Mesothelial cell of epicardium (in vitro differentiated cells): ENCODE measurements at places on chromosomes 2 and 18. TPM values are rescaled to one million over a fixed set of nuclear protein-coding genes. Genes with fewer than 3 reads are reported as not detected.

GRCh38 chr2:40037303-40037702, 258.2 kb upstream of the THUMPD2 start:
- no peak for DNase-seq

PRSS56 gene
- total RNA-seq = 0.09 TPM in 1 of 3 replicates, not detected in the others

DNA sequence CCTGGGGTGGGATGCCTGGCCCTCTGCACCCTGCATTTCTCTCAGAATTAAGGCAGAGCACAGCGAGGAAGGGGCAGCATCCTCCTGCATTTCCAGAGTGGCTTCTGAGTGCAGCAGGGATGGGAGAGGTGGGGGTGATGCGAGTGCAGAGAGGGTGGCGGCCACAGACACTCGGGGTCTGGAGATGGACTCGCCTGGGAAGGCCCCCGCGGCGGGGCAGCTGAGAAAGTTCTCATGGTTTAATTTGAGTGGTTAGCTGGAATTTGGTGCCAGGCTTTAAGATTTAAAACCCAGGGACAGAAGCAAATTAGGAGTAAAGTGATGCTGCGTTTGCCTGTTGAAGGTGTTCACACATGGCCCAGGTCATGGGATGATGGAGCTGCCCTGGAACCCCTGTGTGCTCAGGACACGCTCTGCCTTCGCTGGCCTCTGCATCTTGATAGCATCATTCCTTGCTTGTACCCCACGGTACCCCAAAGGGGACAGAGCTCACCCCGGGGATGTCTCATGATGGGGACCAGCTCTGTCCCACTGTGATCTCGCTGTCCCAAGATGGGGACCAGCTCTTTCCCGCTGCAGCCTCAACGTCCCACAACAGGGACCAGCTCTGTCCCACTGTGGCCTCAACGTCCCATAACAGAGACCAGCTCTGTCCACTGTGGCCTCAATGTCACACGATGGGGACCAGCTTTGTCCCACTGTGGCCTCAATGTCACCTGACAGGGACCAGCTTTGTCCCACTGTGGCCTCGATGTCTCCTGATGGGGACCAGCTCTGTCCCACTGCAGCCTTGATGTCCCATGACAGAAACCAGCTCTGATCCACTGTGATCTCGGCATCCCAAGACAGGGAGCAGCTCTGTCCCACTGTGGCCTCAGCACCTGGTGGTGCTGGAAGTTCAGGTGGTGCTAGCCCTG, 27.5 kb downstream of the TMEM18 start:
- DNase-seq = no peak

DNA sequence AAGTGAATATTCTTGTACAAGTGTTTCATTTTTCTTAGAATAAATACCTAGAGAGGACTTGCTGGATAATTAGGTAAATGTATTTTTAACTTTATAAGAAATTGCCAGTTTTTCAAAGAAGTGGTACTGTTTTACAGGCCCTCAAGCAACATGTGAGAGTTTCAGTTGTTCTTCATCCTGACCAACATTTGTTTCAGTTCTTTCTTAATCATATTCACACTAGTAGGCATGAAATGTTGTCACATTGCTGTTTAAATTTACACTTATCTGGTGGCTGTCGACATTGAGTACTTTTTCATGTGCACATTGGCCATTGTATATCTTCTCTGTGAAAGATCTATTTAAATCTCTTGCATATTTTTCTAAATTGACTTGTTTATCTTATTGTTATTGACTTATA, 178.1 kb downstream of the ACOXL start:
- DNase-seq = no peak

DNA sequence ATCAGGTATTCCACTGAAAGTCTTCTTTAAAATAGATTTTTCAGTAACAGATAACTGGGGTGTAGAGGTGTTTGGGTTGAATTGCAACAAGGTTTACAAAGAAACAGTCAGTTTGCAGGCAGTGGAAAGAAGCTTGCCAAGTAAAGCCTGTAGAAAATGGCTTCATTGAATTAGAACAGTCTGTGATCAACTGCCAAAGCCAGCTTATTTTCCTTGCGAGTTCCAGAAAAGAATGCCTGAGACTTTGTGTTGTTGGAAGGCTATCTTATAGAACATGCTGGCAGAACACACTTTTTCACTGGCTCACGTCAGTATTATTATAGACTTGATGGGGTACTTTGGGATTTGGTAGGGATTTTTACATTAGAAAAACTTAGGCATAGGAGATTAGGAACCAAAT, 601.0 kb downstream of the XIRP2 start:
- no peak for DNase-seq

SFTPB gene
- not detected in 3 replicates for total RNA-seq

GRCh38 chr2:181786371-181787228, 104.9 kb upstream of the ITPRID2 start:
- no peak for DNase-seq

DNA sequence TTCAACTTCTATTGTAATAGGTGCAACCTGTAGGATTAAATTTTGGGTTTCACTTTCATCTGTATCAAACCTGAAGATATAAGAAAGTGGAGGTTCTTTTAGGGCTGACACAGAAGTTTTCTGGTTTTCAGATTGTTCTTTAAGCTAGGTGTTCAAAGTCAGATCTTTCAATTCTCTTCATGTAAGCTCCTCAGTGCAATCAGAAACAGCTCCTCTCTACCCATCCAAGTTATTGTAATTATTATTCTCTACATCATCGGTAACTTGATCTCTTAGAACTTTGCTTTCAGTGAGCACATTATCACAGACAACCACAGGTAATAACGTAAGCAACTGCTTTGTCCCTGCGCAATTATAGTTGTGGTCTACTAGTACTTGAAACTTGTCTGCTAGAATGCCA, 179.4 kb downstream of the MYCN start:
- no peak for DNase-seq

DNA sequence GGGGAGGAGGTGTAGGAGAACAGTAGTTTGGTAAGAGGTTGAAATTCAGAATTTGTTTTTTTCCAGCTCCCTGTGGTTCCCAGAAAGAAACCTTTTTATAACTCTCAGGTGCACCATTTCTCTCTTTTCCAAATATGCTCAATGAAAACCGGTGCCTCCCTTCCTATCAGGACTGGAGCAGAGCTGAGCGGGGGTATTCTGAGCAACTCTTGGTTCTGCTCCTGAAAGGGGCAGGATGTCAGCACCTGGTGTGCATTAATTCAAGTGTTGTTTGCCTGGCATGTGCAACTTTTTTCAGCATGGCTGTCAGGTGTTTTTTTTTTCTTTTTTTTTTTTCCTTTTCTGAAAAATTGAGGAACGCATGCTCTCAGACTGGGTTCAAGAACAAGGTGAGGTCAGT, 74.1 kb downstream of the MAPK4 start:
- DNase-seq = no peak

DNA sequence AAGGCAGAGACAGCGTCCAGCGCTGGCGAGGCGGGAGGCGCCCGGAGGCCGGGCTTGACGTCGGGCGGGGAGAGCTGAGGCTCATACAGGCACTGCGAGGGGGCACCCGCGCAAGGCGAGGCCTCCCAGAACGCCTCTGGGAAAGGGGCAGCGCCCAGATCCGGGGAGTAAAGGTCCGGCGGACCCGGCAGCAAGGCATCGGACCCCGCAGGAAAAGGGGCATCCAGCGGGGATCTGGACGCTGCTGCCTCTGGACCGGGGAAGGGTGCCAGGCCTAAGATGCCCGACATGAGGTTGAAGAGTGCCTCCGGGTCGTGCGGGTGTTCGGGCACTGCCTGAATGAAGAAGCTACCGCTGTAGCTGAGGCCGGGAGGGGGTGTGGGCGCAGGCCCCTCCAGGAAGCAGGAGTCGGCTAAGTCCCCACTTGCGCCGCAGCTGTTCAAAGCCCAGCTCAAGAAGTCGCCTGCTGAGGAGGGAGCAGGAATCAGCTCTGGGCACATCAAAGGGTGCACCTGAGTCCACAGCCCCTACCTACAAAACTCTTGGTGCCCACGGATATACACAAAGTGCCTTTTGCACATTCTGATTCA, 937 bp downstream of the EGR4 start:
- DNase-seq = no peak

GRCh38 chr2:23691106-23691470, 235.8 kb downstream of the ATAD2B start:
- no peak for DNase-seq

MEP1B gene
- 0.18 TPM in 1 of 3 replicates, not detected in the others for total RNA-seq

DNA sequence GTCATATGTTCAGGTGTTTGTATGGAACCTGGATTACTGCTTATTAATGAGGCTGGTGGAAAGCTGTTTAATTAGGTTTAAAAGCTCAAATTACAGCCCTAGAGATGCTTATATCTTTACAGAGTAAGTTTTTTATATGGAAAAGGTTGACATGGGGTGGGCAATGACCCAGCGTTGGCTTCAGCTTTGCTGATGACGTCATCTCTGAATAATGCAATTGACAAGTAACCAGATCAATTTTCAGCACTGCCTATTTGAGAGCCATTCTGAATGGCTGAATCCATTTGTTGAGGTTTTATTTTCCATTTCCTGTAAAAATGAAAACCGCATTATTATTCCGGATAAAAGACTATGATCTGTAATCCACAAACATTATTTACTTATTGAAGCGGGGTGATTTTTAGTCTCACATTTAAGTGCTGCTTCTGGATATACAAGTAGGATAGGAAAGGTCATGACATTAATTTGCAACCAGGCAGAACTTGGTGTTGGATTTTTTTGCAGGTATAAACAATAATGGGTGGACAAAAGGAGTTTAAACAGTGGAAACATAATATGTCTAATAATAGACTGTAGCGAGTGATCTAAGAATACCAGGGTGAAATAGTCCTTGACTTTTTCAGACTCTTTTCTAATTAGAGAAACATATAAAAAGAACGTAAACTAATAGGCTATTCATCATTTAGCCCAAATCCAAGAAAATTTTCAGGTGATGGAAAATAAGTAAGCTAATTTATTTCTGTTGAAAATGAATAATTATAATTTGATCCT, 2.7 kb downstream of the PPP1R1C start:
- no peak for DNase-seq

KCNIP3 gene
- 8.3 to 9.2 TPM (median 8.3 TPM) in 3 replicates for total RNA-seq

- DNase-seq = no peak
Measured at GRCh38 chr2:44543773-44544725, 182.3 kb downstream of the CAMKMT start.

RAB31 gene
- total RNA-seq = 20.0 to 21.8 TPM (median 21.8 TPM) in 3 replicates

ERFE gene
- total RNA-seq = 0.50 to 0.85 TPM (median 0.66 TPM) in 3 replicates

GRCh38 chr18:29616867-29617266, 1425.7 kb downstream of the DSC3 start:
- no peak for DNase-seq

DNA sequence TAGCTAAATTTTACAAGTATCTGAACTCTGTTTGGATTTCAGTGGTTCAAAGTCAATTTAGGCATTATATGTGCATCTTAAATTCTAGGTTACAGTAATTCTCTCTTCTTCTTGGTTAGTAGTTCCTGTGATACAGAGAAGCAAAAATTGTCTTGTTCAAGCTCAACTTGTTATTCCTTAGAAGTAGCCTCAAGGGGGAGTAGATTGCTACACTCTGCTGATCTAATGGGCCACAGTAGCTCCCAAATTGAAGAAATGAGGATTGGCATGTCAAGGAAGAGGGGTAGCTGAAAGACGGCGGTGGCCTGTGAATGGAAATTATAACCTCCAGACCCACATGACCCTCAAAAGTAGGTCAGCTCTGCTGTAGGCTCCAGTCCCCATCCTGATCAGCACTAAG, 334.7 kb downstream of the HRH4 start:
- no peak for DNase-seq

DNA sequence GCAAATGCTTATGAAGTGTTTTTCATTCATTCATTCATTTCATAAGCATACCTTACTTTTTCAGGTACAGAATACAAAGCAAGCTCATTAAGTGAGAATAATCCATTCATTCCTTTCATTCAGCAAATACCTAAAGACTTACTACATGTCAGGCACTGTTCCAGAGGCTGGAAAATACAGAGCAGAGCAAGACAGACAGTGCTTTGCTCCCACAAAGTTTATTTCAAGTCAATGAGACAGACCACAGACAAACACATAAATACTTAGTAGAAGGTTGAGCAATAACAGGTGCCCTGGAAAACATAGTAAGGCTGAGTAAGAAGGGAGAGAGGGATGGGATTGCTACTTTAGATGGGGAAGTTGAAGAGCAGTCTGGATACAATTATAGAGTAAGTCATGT, 309.8 kb downstream of the C1D start:
- no peak for DNase-seq

ALKAL2 gene
- 0.50 to 1.4 TPM (median 1.1 TPM) in 3 replicates for total RNA-seq

DNA sequence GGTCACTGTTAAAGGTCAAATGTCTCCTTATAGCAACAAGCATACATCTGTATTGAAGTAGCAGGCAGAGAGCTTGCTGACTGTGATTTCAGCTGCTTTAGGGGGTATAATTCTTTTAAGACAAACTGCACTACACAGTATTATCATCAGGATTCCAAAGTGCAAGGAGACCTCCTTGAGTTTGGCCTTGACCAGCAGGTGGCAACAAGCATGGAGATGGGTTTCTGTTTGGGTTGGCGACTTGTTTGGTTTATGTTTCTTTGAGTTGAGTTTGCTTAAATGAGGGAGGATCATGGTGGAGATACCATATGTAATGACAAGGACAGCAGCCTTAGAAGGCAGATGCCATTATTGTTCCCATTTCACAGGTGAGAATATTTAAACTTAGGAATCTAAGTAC, 681.0 kb upstream of the ID2 start:
- no peak for DNase-seq

DCAF17 gene
- 21.5 to 23.1 TPM (median 22.4 TPM) in 3 replicates for total RNA-seq

GAREM1 gene
- 9.1 to 10.2 TPM (median 9.5 TPM) in 3 replicates for total RNA-seq

- no peak for DNase-seq
Measured at GRCh38 chr2:106275971-106276370, 81.9 kb upstream of the UXS1 start.

SMAD2 gene
- 161 to 164 TPM (median 164 TPM) in 3 replicates for total RNA-seq

GRCh38 chr2:2919574-2920365, 457.8 kb downstream of the EIPR1 start:
- DNase-seq = no peak

- DNase-seq = no peak
Measured at GRCh38 chr2:239195318-239195871, 205.4 kb downstream of the HDAC4 start.

RASGRP3 gene
- 0.58 to 0.75 TPM (median 0.66 TPM) in 3 replicates for total RNA-seq

GRCh38 chr2:42510608-42511243, 16.9 kb upstream of the KCNG3 start:
- no peak for DNase-seq

DNA sequence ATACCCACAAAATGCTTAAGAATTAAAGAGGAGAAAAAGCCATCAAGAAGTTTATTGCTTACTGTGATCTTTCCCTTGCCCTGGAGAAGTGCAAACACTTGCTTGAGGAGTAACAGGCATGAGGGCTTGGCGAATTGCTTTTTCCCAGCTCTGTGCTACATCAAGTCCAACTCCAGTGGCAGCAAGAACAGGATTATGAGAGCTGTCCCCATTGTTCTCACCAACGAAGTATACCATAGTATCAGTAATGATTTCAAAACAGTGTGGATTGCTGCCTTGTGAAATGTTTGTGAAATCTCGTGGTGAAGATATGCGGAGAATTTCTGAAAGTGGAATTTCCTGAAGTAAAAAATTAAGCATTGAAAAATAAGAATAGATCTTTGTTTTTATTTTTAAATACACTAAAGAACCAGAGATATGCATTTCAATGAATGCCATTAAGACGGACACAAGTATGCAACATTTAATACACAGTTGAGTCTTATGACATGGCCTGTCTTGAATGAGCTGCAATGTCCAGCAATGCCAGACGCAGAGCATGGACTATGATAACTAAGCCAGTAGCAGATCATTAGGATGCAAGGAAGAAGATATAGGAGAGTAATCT, 43.0 kb downstream of the NDUFAF7 start:
- no peak for DNase-seq

ABHD3 gene
- 3.8 to 6.0 TPM (median 5.4 TPM) in 3 replicates for total RNA-seq

- no peak for DNase-seq
Measured at GRCh38 chr2:234623521-234623991, 126.7 kb upstream of the ARL4C start.

GRCh38 chr2:77016443-77017354, 505.5 kb downstream of the LRRTM4 start:
- no peak for DNase-seq

TEKT4 gene
- not detected in 3 replicates for total RNA-seq

- no peak for DNase-seq
Measured at GRCh38 chr2:138421971-138422335, 79.6 kb upstream of the SPOPL start.
